ENCODE measurements at places on chromosomes 3 and 15. TPM values are rescaled to one million over a fixed set of nuclear protein-coding genes. Genes with fewer than 3 reads are reported as not detected.

Gene CAMKV
- total RNA-seq, result 144 TPM

Gene GASK1A
- total RNA-seq, result 9.9 TPM

Gene SLTM
- 88.3 TPM for total RNA-seq

Gene SAXO2
- total RNA-seq, result 14.8 TPM

Gene ECE2
- 18.7 TPM for total RNA-seq

Gene RTP3
- total RNA-seq, result not detected

Gene ARMC8
- total RNA-seq, result 109 TPM

Gene PCLAF
- 7.8 TPM for total RNA-seq

Gene CCDC50
- total RNA-seq, result 72.0 TPM

Data from diencephalon (tissue), 1 donor.